Activated CD4-positive, alpha-beta memory T cell treated with anti-CD3 and anti-CD28 coated beads, Interleukin-2, amount 10 ng/mL, durations not matched to agents 7 days and 5 days (primary cell): ENCODE measurements at places on chromosomes 7 and 10. TPM values are rescaled to one million over a fixed set of nuclear protein-coding genes. Genes with fewer than 3 reads are reported as not detected.

DNA sequence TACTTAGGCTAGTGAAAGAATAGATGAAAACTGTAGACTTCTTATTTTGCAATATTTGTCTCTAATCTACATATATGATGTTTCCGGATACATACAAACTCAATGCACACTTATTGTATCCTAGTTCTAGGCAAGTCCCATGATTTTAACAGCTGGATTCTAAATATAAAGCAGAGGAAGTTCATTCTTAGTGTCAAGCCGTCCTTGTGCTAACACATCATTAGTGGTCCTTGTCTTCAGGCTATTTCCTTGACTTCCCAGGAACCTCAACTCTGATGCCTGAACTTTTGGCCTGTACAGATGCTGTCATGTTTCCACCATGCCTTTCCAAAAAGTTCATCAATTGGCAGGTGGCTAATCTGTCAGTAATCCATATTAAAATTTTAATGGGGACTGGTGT is 301.9 kb upstream of the DGKB start:
- no peak for DNase-seq

The CEP55 gene
- total RNA-seq, result 82.5 TPM

- no peak for DNase-seq
These were observed 171.5 kb upstream of the CDCA7L start for GRCh38 chr7:22117222-22117621.

GRCh38 chr7:157150882-157151281 is 12.2 kb downstream of the UBE3C start:
- no peak for DNase-seq

GRCh38 chr10:15146366-15146765 is 22.1 kb downstream of the NMT2 start:
- DNase-seq, result no peak

The OLAH gene
- total RNA-seq, result 4.0 TPM
